ENCODE measurements at places on chromosomes 12 and 14.
A peak's percentile ranks its signal among the peaks of the same experiment; 100 is the strongest.

GRCh38 chr14:89378119-89378518, 38.9 kb downstream of the FOXN3 start:
- DNase-seq = no peak

DNA sequence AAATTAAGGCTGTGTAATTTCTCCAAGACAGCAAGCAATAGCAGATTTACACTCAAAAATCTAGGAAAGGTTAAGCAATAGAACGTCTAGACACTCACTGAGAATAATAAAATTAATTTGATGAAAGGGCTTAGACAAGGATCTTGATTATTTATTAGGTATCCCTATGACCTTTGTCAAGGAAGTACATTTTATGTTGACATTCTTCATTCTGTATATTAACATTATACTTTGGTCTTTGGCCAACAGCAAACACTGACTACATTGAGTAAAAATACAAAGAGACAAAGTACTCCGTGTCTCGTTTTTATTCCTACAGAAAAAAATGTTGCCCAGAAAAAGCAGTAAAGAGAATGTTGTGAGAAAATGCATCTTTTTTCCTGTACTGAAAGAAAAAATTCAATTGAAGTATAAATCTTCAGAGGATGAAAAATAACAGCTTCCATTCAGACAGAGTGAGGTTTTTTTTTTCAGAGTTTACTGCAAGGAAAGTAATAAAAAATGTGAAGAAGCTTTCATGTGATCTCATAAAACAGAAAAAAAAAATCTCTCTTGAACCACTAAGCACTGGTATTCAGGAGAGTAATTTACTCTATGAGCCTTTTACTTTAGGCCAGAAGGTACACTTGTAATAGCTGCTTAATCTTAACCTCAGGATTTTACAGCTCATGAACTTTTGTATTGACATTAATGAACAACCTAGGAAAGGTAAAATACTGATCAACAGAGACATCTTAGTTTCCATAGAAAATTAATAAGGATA, 605.0 kb downstream of the FSCB start:
- no peak for DNase-seq

GRCh38 chr12:113766879-113767878, 198.9 kb downstream of the RBM19 start:
- no peak for DNase-seq

DNA sequence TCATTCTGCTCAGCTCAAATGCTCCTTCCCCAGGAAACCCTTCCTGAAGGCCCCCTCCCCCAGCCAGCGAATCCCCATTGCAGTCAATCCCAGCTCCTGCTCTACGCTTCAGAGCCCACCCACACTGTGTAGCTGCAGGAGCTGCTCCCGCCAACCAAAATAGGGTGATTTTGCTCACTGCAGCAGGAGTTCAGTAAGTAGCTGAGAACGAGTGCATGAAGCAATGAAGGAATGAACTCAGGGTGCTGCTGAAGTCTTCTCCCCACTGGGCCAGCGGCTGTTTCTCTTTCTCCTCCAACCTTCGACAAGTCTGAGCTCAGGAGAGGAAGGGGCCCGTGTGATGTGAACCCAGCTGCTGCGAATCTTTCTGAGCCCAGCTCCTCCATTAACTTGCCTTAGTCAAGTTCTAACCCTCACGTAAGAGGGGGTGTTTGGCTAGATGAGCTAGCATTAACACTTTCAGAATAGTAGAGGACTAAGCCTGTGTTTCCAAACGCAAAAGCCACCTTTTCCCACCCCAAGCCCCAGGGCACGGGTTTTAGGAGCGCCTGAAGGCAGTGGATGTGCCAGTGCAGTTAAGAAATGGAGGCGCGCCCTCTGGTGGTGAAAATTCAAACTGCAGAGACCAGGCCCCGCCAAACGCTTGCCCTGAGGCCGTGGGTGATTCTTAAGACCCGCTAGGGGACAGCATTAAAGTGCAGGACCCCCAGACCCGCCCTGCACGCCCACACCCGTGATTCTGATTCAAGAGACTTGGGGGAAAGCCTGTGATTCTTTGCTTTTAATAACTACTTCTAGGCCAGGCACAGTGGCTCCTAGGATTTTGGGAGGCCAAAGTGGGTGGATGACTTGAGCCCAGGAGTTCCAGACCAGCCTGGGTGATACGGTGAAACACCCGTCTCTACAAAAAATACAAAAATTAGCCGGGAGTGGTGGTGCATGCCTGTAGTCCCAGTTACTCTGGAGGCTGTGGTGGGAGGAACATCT, 11.9 kb upstream of the SERPINA4 start:
- peak; percentile 3 for DNase-seq

GRCh38 chr12:38056701-38057689, 259.6 kb upstream of the ALG10B start:
- no peak for DNase-seq

DNA sequence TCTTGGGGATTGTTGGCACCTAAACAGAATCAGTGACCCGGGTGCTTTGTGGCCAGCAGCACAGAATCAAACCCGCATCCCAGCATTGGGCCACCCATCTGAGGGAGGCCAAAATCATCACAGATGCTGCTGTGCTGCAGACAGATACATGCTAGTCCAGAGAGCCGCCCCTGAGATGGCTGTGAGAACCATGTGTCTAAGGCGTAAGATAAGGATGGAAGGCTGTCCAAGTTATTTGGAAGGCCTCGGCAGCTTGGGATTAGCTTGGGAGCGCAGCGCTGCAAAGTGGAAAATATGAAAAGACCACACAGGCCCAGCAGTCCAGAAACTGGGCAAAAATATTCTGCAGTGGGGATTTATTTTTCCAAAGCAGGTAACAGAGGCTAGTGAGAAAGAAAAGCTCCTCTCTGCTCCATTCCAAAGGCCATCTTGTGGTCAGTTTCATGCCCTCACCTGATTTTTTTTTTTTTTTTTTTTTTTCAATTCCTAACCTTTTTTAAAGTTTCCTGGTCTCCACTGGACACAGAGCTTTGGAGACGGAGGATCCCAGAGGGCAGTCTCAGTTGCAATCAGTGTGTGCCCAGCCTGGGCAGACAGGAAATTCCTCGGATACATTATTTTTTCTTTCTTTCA, 178.9 kb upstream of the BCL2L14 start:
- no peak for DNase-seq

DNA sequence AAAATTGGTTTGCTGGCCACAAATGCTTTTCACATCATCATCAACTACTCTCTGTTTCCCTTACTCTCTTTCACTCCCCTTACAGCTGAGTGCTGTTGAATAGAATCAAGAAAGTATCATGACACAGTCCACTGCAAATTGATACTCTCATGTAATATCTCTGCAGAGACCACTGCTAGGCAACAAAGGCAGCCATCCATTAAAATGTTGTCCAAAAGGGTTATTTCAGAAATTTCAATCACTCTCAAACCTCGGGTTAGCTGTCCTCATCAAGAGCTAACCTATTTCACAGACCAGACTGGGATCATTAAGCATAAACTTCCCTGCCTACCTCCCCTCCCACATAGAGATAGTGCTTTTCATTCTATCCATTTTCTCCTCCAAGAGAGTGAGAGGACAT, 186.7 kb downstream of the PLCZ1 start:
- no peak for DNase-seq

- no peak for DNase-seq
These were observed 435.0 kb downstream of the NRXN3 start for GRCh38 chr14:78605025-78605762.

DNA sequence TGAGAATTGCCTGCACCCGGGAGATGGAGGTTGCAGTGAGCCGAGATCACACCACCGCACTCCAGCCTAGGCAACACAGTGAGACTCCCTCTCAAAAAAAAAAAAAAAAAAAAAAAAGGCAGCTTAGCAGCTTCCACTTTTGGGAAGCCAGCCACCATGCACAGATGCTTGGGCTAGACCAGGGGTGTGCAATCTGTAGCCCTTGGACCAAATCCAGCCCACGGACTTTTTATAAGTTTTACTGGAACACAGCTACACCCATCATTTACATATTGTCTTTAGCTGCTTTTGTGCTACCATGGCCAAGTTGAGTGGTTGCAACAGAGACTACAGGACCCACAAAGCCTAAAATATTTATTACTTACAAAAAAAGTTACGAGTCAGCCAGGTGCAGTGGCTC, 6.7 kb downstream of the CIT start:
- no peak for DNase-seq

All from stimulated activated CD4-positive, alpha-beta T cell treated with anti-CD3 and anti-CD28 coated beads, TNF-alpha, amount 100 ng/mL, for 4 hours (primary cell).